ENCODE measurements at places on chromosomes 11 and 22.

GRCh38 chr22:35614404-35614803, 2.7 kb downstream of the MB start:
- DNase-seq: no peak

GRCh38 chr11:64675450-64676260, 47.3 kb downstream of the NRXN2 start:
- no peak for DNase-seq

- no peak for DNase-seq
These were observed 99.8 kb downstream of the STIM1 start for GRCh38 chr11:3955299-3955665.

- DNase-seq: no peak
These were observed 27.3 kb downstream of the INCENP start for GRCh38 chr11:62150887-62151736.

DNA sequence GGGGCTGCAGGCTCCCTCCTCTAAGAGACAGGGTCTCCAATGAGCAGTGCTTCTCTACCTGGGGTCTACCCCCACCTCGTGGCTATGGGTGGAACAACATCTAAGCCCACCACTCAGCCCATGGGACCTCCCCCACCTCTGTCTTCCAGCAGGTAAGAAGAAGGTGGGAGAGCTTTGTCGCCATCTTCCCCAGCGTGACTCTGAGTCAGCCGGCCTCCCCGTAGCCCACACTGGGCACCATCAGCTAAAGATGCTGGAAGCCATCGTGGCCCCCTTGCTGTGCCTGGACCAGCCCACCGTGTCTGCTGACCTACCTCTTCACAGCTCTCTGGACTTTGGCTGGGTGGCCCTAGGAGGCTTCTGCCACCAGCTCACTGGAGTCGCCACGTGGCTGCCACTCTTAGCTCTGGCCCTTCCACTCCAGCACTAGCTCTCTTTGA, 944 bp downstream of the C11orf86 start:
- DNase-seq: no peak

GRCh38 chr22:49330421-49331222, 497.1 kb downstream of the BRD1 start:
- DNase-seq: no peak

GRCh38 chr11:21948876-21949275, 244.0 kb upstream of the ANO5 start:
- DNase-seq: no peak

DNA sequence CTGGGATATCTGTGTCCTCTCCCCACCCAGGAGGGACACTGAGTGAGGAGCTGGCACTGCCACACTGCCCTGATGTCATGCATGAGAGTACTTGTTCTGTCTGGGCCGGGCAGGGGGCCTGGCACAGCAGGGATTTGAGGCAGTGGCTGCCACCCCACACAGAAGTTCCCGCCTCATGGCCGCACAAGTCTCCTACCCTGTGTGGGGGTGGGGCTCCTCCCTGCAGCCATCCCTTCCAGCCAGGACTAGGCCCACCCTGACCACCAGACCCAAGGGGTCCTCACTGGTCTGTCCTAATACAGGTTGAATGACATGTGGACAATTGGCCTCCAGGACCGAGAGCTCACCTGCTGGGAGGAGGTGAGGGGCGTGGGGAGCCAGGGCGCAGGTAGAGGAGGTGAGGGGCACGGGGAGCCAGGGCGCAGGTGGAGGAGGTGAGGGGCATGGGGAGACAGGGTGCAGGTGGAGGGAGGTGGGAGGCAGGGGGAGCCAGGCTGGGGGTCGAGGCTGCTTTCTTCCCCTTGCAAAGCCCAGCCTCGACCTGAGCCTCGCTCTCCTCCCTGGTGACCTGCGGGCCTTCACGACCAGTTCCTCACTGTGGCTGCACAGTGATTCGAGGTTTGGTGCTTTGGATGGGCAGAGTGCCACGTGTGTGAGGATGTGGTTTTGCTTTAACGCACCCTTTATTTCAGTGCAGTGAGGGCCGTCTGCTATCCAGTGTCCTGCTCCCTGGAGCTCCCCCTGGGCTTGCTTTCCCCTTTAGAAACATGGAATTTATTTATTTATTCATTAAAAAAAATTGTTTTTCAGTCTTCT, 7.4 kb downstream of the LZTR1 start:
- DNase-seq: no peak

DNA sequence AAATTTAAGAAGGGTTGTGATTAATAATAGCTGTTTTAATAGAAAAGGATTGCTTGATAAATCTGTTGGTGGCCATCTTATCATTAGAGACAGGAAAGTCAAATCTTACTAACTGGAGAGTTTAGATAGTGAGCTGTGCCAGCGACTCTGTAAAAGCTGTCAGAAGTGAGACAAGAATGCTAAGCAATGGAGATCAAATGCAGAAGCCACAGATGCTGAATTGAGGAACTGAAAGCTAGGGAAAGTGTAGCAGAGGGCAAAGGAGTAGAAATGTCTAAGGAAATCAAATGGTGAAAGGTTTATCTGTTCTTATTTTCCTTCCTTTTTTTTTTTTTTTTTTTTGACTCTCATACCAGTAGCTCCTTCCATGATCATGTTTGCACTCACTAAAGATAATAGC, 13.7 kb downstream of the MS4A13 start:
- DNase-seq: no peak

- no peak for DNase-seq
These were observed 17.5 kb downstream of the PDGFD start for GRCh38 chr11:104146421-104146820.

GRCh38 chr11:62012451-62012831, 45.0 kb upstream of the FTH1 start:
- DNase-seq: no peak

DNA sequence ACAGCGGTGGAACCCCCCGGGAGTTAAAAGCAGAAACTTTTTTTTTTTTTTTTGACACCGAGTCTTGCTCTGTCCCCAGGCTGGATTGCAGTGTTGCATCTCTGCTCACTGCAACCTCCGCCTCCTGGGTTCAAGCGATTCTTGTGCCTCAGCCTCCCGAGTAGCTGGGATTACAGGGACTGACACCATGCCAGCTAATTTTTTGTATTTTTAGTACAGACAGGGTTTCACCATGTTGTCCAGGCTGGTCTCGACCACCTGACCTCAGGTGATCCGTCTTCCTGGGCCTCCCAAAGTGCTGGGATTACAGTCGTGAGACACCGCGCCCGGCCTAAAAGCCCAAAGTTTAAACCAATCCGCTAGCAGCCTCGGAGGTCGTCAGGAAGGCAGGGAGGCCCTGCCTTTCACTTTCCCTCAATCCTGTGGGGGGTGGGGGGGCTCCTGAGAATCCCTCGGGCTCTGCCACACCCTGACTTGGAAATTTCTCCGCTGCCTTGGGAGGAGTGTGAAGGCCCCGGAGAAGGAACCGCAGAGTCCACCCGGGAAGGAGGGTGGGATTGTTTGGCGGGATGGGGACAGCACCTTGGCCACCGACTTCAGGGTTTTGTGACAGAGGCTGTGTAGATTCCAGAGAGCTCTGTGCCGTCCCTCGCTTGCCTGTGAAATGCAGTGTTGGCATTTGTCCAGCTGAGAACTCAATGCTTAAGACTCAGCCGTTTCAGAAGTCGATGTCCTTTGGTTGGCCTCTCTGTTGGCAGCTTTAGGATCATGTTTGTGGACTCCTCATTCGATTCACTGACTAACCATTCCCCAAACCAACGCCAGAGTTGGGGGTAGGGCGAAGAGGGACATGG, 1.0 kb downstream of the ARHGAP8 start:
- DNase-seq: no peak

GRCh38 chr11:7688238-7688826, 15.0 kb upstream of the CYB5R2 start:
- DNase-seq: no peak

DNA sequence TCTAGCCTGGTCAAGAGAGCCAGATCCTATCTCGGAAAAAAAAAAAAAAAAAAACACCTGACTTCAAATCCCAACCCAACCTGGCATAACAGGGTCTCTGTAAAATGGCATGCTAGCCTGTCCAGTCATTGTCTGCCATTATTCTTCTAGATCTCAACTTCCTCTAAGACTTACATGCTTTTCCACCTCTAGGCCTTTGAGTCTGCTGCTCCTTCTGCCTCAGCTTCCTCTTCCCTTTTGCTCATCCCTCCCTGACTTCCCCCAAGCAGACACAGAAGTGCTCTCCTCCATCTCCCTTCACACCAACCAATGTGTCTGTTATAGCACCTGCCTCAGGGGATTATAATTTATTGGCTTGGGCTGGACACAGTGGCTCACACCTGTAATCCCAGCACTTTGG, 7.8 kb downstream of the STK33 start:
- no peak for DNase-seq

GRCh38 chr11:110634370-110634769, 77.9 kb downstream of the ARHGAP20 start:
- no peak for DNase-seq

DNA sequence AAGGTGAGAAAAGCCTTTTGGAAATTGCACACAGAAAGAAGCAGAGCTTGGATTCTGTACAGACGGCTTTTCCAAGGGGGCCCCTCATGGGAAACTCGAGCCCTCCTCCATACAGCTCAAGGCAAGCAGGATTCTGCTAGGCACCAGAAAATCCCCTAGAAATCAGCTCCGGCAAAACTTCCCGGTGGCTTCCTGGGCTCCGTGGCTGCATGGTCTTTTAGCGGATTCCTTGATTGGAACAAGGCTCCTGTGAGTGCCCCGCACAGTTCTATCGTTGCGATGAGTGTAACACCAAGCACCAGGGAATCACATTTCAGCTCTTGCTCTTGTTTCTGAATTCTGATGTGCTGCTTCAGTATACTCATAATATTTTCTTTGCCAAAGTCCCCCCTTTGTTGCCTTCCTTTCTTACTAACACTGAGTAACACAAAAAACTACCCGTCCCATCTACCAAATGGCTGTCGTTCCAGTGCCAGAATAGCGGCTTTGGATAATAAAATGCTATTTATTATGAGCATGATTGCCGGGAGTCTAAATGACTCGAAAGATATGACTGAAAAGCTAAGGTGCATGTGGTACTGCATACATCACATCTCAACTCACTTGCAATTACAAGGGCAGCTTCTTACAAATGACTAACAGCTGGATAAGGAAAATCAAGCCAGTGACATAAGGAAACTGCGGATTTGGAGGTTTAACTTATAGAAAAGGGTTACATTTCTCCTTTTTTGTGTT, 494.1 kb downstream of the DLG2 start:
- no peak for DNase-seq

- DNase-seq: no peak
These were observed 186.4 kb upstream of the PITPNB start for GRCh38 chr22:28105413-28105812.

DNA sequence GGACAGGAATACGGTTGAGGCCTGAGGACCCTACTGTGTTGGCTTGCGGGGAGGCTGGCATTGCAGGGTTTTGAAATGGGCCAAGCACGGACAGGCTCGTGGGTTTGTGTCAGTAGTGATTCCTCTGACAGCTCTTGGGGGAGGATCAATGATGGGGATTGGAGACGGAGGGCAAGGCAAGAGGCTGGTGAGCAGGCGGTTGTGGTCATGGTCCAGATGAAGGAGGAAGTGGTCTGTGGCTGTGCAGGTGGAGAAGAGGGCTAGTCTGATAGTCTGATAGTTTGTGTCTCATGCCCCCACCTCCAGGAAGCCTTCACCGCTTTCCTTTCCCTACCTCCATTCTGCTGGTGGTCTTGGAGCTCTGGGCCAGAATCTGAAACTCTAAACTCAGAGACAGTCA, 3.0 kb downstream of the MAFF start:
- no peak for DNase-seq

- DNase-seq: peak; percentile 62
These were observed 33.0 kb upstream of the APOBEC3A start for GRCh38 chr22:38924347-38924952.

GRCh38 chr22:45504373-45505341, 2.0 kb downstream of the FBLN1 start:
- DNase-seq: no peak

- DNase-seq: no peak
These were observed 73.0 kb upstream of the VPREB1 start for GRCh38 chr22:22171357-22172218.

- no peak for DNase-seq
These were observed 1.9 kb downstream of the DUSP18 start for GRCh38 chr22:30665786-30666185.

DNA sequence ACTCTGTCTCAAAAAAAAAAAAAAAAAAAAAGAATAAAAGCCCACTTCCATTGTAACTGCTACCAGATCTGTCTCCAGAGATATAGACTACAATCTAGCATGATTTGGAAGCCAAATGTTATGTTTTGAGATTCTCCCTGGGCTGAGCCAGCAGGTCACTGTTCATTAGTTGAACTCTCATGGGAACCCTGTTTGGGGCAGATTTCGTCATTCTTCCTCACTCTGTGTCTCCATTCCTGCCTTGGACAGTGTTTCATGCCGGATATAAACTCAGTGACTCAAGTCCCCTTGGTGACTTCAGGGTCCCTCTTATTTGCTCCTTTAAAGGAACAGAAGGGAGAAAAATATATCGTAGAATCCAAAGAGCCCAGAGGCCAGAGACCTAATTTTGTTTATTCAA, 378.1 kb downstream of the LARGE1 start:
- DNase-seq: no peak

Measured in HS-5 (cell line).